HTR-8/SVneo (cell line): ENCODE measurements at places on chromosomes 5 and 9.

GRCh38 chr9:35646533-35647265 is 4.0 kb downstream of the SIT1 start:
- peak; percentile 77 for DNase-seq

GRCh38 chr9:86858009-86858408 is 89.3 kb downstream of the GAS1 start:
- DNase-seq = no peak

- DNase-seq = no peak
Observed at GRCh38 chr5:116605310-116606070, 30.9 kb upstream of the SEMA6A start.

DNA sequence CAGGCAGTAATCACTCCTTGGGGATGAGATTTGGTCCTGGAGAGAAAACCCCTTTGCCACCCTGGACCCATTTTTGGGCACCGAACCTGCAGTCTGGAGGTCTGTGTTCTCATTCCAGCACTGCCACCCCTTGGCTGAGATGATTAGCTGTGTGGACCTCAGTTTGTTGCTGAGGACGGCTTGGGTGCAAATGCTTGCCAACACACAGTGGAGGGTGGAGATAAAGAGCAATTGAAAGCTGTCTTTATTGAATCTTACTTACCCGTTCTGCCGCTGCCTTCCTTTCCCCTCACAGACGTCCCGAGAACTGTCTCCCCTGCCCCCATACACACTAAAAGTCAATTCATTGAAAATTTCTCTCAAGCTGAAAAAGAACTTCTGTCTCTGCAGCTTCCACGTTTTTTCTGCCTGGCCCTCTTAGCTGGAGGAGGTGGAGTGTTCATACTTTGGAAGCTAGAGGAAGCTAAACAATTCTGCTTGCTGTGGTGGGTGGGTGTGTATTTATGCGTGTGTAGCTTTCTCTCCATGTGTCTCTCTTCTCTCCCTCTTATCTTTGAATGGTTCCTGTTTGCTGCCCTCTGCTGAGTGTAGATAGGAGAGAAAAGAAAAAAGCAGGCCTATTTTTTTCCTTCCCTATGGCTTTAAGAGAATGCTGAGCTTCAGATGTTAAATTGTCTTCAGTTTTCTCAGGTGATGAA is 6.6 kb downstream of the GALNT10 start:
- no peak for DNase-seq

DNA sequence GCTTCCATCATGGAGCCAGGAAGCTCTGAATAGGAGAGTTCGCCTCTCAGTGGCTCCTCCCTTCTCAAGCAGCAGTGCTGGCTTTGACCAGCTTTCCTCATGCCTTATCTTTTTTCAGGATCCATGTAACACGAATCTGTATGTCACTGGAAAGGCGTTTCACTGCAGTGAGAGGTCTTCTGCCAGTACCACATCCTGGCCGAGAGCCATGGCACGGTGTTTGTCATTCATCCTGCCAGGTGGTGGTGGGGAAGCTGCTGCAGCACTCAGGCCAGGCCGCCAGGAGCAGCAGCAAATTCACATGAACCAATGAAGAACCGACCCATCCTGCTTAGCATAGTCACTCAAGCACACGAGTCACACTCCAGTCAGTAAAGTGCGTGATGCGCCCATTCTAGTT is 179.0 kb downstream of the FANCC start:
- DNase-seq = no peak

DNA sequence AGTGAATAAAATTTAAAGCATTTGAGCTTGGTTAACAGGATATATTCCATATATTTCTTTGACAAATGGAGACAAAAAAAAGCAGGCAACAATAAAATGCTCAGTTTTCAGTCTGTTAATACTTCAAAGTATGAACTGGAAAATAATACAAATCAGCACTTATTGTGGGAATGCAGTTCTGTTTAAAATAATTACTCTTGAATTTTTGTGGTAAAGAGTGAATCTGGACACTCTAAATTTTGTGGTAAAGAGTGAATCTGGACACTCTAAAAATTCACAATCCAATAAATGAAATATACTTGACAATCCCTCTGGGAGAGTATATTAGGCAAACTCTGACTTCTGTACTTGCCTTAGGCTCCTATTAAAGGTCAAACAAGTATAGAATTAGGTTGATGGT is 141.9 kb upstream of the RASA1 start:
- DNase-seq = no peak
